Stimulated activated CD4-positive, alpha-beta T cell treated with anti-CD3 and anti-CD28 coated beads, Interleukin-2, amount 100 ng/mL, for 4 hours (primary cell): ENCODE measurements at places on chromosomes 5 and 9.
A peak's percentile ranks its signal among the peaks of the same experiment; 100 is the strongest.

- DNase-seq = no peak
These were observed 850.2 kb upstream of the NUDT12 start for GRCh38 chr5:104412649-104413240.

DNA sequence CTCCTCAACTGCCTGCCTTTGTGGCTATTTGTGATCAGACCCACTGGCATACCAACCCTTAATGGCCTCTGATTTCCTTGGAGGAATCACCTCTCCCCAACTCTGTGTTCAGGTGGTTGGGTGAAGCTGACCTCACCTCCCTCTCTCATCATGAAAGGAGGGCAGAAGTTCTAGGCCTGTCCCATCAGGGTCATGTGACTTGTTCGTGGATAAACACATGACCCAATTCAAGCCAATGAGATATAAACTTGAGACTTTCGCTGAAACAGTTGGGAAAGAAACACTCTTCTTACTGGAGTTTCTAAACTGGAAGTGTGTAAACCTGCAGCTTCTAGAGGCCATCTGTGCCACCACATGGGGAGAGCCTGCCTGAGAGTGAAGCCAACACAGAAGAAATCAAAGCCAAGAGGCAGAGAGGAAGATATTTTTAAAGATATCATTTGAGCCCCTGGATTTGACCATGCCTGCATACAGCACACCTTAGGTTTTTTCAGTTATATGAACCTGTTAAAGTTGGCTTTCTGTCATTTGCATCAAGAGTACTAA, 5.8 kb downstream of the GABBR2 start:
- DNase-seq = no peak

GRCh38 chr5:179308563-179309382, 36.5 kb downstream of the ADAMTS2 start:
- DNase-seq = no peak

GRCh38 chr9:101440714-101441230, 5.2 kb upstream of the ALDOB start:
- no peak for DNase-seq

DNA sequence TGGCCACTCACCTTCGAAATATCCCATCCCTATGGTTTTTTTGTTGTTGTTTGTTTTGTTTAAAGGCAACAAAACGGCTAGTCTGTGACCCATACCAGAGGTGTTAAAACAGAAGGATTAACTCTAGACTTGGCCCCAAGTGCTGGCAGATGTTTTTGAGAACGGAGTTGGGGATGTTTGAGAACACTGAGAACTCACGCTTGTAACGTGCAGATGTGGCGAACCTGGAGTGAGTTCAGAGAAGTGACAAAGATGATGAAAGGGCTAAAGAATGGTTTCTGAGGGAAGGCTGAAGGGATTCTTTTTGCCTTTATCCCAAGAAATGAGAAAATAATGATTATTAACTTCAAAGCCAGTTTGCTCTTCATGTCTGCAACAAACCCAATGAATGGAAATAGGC, 286.5 kb downstream of the ZNF608 start:
- DNase-seq = no peak

- DNase-seq = no peak
These were observed 1913.7 kb upstream of the WWC1 start for GRCh38 chr5:166377756-166378155.

GRCh38 chr5:39760385-39761198, 335.8 kb upstream of the DAB2 start:
- no peak for DNase-seq

- DNase-seq = no peak
These were observed 184.7 kb upstream of the TRPM3 start for GRCh38 chr9:71306134-71306533.

DNA sequence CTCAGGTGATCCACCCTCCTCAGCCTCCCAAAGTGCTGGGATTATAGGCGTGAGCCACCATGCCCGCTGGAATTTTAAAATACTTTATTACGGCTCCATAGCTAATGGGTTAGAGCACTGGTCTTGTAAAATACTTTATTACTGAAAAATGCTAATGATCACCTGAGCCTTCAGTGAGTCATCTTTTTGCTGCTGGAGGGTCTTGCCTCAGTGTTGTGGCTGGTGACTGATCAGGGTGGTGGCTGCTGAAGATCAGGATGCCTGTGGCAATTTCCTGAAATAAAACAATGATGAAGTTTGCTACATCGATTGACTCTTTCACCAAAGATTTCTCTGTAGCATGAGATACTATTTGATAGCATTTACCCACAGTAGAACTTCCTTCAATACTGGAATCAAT, 26.0 kb upstream of the GNE start:
- DNase-seq = no peak

DNA sequence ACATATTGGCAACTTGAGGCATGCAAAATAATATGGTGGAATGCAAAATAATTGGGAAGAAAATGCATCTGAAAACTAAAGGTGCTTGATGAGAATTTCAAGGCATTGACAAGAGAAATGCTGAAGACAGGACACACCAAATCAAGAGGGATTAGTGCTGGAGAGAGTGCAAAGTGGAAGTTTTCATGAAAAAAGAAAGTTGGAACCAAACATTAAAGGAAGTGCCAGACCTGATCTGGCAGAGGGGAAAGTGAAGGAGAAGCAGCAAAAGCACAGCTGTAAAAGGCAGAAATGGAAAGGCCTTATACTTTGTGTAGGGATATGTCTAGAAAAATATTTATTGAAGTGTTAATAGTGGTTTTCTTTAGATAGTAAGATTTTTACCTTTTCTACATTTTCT, 35.3 kb upstream of the FYB1 start:
- DNase-seq = no peak

DNA sequence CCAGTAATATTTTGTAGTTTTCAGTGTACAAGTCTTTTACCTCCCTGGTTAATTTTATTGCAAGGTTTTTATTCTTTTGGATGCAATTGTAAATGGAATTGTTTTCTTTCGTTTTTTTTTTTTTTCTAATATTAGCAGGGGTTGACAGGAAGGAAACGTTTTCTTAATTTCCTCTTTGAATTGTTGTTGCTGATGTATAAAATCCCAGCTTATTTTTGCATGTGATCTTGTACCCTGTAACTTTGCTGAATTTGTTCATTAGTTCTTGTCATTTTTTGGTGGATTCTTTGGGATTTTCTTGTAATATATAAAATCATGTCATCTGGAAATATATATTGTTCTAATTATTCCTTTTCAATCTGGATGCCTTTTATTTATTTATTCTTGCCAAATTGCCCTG, 65.0 kb upstream of the ANKH start:
- DNase-seq = no peak

- no peak for DNase-seq
These were observed 62.8 kb downstream of the ERBIN start for GRCh38 chr5:65989158-65989557.

GRCh38 chr9:32603914-32604852, 31.2 kb upstream of the NDUFB6 start:
- DNase-seq = no peak

DNA sequence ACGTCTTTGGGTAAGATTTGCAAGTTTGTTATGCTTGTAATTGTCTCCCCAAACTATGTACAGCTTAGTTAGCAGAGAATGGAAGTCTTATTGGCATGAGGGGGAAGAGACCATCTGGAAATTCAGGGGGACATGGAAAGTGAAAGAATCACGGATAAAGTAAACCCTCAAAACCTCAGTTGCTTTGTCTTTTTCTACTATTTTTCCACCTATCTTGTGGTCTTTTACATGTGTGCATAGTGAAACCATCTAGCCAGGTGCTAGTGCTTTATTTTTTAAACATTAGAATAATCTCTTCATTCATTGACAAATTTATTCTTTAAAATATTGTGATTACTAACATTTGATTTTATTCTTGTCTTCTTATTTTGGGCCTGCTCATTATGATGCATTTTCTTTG, 441.1 kb upstream of the RORB start:
- no peak for DNase-seq

- peak; percentile 56 for DNase-seq
These were observed 13.5 kb downstream of the MOCS2 start for GRCh38 chr5:53095931-53096525.

GRCh38 chr5:133967698-133968203, 674 bp downstream of the C5orf15 start:
- no peak for DNase-seq

DNA sequence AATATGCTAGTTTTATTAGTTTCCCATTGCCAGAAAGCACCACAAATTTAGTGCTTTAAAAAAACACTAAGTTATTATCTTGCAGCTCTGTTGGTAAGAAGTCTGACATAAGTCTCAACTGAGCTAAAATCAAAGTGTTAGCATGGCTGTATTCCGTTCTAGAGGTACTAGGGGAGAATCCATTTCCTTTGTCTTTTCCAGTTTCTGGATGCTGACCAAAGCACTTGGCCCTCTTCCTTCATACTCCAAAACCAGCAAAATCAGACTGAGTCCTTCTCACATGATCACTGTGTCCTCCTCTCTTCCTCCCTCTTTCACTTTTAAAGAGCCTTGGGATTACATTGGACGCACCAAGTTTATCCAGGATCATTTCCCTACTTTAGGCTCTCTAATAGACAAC, 9.5 kb downstream of the CDH18 start:
- no peak for DNase-seq

DNA sequence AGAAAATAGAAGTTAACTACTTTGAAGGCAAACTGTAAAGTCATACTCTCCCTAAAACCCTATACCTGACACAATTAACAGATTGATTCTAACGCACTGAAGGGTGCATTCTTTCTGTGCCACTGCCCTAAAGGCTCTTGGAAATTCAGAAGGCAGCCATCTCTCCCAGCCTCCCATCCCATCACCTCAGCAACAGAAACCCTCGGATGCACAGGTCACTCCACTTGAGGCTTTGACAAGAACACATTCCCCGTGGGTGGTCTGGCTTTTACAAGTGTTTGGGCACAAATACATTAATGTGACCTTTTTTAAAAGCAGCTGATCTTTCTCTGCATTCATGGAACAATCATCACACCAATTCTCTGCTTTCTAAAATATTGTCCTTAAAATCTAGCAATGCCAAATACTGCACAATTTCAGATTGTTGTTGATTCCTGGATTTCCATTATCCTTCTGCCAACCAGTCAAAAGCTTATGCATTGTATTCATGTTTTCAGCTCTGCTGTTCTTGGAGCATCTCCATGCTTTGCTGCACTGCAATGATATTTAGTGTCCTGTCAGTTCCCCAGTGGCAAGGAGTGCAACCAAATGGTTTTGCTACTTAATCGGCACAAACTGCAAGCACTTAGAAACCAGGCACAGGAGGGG, 175.6 kb downstream of the TMEM161B start:
- no peak for DNase-seq

DNA sequence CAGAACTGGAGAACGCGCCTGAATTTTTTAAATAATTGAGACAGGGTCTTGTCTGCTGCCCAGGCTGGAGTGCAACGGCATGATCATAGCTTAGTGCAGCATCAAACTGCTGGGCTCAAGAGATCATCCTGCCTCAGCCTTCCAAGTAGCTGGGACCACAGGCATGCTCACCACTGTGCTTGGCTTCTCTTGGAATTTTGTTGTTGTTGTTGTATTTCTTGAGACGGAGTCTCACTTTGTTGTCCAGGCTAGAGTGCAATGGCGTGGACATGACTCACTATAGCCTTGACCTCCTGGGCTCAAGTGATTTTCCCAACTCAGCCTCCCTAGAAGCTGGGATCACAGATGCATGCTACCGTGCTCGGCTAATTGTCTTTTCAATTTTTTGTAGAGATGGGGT, 58.4 kb upstream of the DAB2IP start:
- DNase-seq = no peak

DNA sequence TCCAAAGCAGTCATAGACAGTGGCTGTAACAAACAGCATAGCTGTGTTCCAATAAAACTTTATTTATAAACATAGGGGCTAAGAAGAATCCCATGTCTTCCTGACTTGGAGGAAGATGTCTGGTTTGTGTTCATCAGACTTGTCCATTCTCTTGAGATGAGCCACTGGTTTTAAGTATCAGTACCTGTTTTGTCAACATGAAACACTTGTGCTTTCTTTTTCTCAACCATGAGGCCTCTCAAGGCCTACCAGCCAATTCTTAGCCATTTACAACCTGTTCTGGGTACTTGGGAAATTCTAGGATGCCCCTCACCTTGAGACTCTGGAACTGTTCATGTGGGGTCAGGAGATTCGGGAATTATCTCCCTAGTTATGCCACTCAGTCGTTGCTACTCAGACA, 154.3 kb upstream of the PPP1R2B start:
- no peak for DNase-seq

GRCh38 chr9:111016426-111017045, 21.7 kb downstream of the LPAR1 start:
- no peak for DNase-seq

GRCh38 chr5:125113328-125113727, 366.9 kb upstream of the ZNF608 start:
- no peak for DNase-seq

- no peak for DNase-seq
These were observed 227.7 kb downstream of the SMARCA2 start for GRCh38 chr9:2242831-2243330.

DNA sequence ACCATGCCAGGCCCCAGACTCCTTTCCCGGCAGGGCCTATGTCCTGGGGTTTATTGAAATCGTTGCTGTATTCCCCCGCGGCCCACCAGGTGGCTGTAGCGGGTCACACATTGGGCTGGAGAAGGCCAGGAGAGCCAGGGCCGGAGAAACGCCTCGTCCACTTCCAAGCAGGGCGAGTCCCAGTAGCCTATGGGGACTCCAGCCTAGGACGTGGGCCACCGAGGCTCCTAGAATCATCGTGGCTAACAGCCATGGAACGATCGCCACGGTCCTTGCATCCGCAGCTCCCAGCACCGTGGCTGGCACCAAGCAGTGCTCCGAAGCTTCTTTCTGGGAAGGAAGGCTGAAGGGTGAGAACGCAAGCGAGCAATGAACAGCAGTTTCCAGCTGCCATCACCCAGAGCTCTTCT, 87.7 kb downstream of the ENTREP1 start:
- DNase-seq = no peak

DNA sequence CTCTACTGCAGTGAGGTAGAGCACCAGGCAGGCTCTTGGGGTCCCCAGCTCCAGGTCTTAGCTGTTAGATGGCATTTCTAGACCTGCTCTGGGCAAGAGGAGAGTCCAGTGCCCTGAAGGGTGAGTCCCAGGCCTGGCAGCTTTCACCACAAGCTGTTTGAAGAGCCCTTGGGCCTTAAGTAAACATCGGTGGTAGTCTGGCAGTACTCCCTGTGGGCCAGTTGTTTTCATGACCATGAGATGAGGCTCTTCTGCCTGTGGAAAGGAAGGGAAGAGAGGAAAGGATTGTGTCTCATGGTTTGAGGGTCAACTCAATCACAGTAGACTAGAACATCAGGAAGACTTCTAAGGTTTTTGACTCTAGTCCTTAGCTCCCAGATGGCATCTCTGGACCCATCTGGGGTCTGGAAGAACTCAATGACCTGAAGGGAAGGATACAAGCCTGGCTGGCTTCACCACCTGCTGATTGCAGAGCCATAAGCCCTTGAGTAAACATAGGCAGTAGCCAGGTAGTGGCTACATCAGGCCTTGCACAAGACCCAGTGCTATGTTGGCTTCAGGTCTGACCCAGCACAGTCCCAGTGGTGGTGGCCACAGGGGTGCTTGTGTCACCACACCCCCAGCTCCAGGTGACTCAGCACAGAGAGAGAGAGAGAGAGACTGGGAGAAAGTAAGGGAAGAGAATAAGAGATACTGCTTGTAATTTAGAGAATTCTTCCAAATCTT, 114.3 kb upstream of the PCSK5 start:
- DNase-seq = no peak
